ENCODE measurements at places on chromosomes 16 and 17.

DNA sequence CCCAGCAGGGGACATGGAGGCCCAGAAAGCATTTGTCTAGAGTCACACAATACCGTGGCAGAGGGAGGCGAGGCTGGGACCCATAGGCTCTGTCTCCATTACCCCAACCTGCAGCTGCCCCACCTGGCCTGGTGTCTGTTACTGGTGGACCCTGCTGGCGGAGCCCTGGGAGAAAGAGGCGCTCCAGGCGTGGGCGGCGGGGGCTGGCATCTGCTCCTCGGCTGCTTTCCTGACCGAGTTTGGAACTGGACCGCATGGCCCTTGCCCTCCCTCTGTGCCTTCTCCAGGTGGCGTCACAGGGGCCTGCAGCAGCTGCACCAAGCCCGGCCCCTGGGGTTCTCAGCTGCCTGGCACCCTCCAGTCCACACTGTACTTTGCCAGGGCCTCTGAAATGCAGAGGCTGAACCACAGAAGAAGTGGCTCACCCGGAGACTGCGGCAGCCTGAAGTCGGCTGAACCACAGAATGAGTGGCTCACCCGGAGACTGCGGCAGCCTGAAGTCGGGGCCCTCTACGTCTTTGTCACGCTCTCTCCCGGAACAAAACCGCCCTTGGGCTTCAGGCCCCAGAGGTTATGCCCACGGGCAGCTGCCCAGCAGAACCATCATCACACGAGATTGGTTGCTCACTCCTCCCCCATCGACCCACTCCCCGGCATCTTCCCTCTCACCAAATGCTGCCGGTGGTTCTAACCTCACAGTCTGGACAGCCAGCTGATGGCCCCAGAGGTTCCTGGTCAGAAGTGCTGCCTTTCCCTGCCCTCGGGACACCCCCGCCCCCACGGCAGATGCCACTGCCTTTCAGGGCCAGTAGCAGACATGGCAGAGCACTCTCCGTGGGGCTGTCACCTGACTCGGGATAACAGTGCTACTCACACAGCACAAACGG, 20.2 kb downstream of the CBFA2T3 start:
- DNase-seq, result no peak

DNA sequence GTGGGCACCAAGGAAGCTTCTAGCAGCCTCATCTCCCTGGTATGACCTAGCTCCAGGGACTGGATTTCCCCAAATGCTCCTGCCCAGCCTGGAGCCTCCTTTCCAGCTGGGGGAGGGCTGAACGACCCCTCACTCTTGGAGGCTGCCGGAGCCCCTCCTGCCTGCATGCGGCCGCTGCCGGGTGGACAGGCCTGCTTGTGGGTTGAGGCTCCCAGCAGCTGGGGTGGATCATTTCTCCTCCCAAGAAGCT, 213.6 kb downstream of the SEC14L1 start:
- DNase-seq, result no peak

DNA sequence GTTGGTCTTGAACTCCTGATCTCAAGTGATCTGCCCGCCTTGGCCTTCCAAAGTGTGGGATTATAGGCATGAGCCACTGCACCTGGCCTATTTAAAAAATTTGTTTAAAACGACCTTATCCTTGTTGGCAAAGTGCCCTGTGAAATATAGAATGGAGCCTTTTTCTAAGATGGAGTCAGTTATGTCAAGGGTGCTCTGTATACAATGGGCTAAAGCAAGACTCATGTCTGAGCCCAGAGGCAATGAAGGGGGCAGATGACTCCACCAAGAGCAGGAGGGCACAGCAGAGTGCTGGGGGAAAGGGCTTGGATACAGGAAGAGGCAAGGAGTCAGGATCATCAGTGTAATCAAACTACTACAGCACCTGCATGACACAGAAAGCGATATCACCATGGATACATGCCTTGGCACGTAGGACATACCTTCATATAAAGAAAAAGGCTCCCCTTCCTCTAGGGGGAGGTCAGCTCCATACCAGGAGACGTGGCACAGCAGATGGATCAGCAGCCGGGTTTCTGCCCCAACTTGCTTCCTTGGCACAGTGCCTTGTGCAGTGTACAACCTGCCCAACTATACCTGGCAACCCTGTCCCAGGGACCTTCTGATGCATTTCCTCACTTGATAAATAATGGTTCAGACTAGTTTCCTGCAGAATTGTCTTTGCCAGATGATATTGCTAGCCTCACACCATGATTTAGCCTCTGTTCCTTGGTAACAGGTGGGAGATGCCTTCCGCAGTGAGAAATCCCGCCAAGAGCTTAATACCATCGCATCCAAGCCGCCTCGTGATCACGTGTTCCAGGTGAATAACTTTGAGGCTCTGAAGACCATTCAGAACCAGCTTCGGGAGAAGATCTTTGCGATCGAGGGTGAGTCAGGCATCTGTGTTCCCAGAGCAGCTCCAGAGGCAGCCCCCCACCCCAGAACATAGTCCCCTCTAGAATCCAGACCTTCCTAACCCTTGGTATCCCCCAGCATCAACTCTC, 15.3 kb downstream of the ITGAM start:
- no peak for DNase-seq

GRCh38 chr17:30426292-30426691, 47.6 kb downstream of the CPD start:
- no peak for DNase-seq

GRCh38 chr17:79970576-79971068, 65.0 kb downstream of the TBC1D16 start:
- no peak for DNase-seq
